Small intestine (tissue), 16 donors: ENCODE measurements at places on chromosomes 11 and 22.
A peak's percentile ranks its signal among the peaks of the same experiment; 100 is the strongest.

GRCh38 chr11:134164490-134165370, 59.0 kb downstream of the NCAPD3 start:
- no peak overlapping the region for H3K4me3 ChIP-seq
- H3K4me1 ChIP-seq, result no peaks in the 10 kb centered on the region
- no peak for DNase-seq
- no peak overlapping the region for H3K27ac ChIP-seq

DNA sequence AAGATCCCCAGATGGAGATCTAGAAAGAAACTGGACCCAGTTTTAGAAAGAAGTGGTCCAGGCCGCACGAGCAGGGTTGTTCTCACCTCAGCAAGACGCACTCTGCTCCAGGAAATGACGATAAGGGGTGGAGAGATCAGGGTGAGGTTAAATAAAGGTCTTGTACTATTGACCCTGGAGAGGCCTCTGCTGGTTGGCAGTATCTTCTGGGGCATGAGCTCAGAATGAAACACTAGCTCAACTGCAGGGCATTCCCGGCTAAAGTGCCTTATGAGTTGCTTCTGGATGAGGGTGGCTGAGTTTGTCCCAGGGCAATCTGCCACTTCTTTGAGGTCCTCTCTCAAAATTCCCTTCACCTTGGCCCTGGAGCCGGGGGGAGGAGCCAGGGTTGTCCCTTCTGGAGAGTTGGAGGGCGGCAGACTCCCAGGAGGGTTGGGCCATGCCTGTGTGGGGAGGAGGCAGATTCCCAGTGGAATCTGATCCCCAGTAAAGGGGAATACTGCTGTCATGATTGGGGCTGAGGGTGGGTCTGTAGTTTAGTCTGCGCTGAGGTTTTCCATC, 10.9 kb downstream of the USP2 start:
- H3K4me1 ChIP-seq, result peaks cover 12% of the 10 kb centered on the region
- no peaks in the 10 kb centered on the region for H3K36me3 ChIP-seq
- no peaks in the 10 kb centered on the region for H3K27me3 ChIP-seq

DNA sequence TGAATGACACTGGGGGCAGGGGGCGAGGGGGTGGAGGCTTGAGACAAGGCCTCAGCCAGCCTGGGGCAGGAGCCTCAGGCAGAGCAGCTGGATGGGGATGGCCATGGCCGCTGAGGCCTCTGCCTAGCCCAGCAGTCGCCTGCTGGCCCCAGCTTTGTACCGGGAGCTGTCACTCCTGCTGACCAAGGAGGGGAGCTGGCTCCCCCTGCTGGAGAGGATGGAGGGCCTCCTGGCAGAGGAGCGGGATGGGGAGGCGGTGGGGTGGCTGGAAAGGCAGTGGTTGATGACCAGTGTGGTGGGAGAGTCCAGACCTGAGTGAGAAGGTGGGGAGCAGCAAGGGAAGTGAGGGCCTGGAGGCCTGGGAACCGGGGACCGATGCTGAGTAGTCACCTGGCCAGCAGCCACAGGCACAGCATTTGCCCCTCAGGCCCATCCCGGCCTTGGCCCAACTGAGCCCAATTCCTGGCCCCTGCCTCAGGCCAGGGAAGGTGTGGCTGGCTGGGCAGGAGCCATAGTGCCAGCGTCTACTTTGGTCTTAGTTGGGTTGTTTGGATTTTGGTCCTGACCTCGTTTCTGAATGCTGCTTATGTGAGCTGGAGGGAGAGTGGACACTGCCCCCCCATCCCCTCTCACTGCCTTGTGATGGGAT, 6.0 kb upstream of the SUSD2 start:
- H3K27me3 ChIP-seq, result no peaks in the 10 kb centered on the region
- H3K4me1 ChIP-seq, result no peaks in the 10 kb centered on the region
- H3K36me3 ChIP-seq, result peaks cover 18% of the 10 kb centered on the region
- no peak overlapping the region for H3K27ac ChIP-seq
- H3K4me3 ChIP-seq, result no peak overlapping the region

- H3K36me3 ChIP-seq, result no peaks in the 10 kb centered on the region
- DNase-seq, result peak; percentile 22
- peaks cover 10% of the 10 kb centered on the region for H3K4me1 ChIP-seq
These were observed 5.1 kb downstream of the DGCR2 start for GRCh38 chr22:19117111-19117512.

- peak; percentile 35 for DNase-seq
- H3K36me3 ChIP-seq, result no peaks in the 10 kb centered on the region
- H3K4me1 ChIP-seq, result peaks cover 24% of the 10 kb centered on the region
These were observed 80.9 kb downstream of the INSC start for GRCh38 chr11:15195454-15196200.

GRCh38 chr22:47607486-47607885, 845.0 kb downstream of the TBC1D22A start:
- H3K36me3 ChIP-seq, result no peaks in the 10 kb centered on the region
- no peaks in the 10 kb centered on the region for H3K27me3 ChIP-seq
- H3K4me3 ChIP-seq, result no peak overlapping the region
- no peak for DNase-seq
- H3K27ac ChIP-seq, result no peak overlapping the region
- H3K4me1 ChIP-seq, result no peaks in the 10 kb centered on the region

GRCh38 chr11:113279591-113279990, 34.8 kb upstream of the TTC12 start:
- H3K27me3 ChIP-seq, result no peaks in the 10 kb centered on the region
- H3K4me1 ChIP-seq, result no peaks in the 10 kb centered on the region
- no peak for DNase-seq
- H3K36me3 ChIP-seq, result no peaks in the 10 kb centered on the region
- H3K4me3 ChIP-seq, result no peak overlapping the region
- H3K27ac ChIP-seq, result no peak overlapping the region

GRCh38 chr11:12865863-12866595, 143.1 kb upstream of the RASSF10 start:
- no peak for DNase-seq
- H3K27ac ChIP-seq, result no peak overlapping the region
- H3K27me3 ChIP-seq, result no peaks in the 10 kb centered on the region
- H3K4me3 ChIP-seq, result no peak overlapping the region
- H3K4me1 ChIP-seq, result no peaks in the 10 kb centered on the region

GRCh38 chr11:11372461-11372860, 19.4 kb upstream of the CSNK2A3 start:
- H3K27me3 ChIP-seq, result no peaks in the 10 kb centered on the region
- no peak overlapping the region for H3K4me3 ChIP-seq
- H3K4me1 ChIP-seq, result no peaks in the 10 kb centered on the region
- no peak overlapping the region for H3K27ac ChIP-seq
- no peak for DNase-seq
- H3K36me3 ChIP-seq, result no peaks in the 10 kb centered on the region

DNA sequence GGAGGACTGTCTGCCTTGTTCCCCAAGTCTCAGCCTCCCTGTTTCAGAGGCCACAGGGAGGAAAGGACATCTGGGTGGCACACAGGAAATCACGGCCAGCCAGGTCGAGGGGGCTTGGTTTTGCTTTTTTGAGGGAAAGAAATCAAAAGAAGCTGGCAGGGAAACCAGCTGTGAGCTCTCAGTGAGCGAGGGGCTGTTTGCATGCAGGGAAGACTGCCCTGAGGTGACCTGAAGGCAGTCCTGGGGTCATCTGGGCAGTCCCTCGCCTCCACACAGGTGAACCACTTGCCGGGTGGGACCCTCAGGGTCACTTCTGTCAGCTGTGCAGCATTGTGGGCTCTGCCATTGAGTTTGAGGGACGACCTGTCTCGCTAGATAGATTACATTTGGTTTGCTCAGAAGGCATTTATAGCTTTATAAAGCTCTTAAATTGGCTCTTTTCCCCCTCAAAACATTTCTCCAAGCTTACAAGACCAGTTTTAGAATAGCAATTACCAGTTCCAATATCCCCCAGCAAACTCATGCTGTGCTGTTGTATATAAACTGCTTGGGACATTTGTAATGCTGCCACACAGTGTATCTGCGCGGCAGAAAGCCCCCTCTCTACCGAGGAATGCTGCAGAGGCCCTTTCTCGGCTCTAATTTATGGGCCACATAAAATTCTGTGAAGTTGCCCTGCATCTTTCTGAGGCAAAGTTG, 28.3 kb downstream of the PKNOX2 start:
- H3K36me3 ChIP-seq, result no peaks in the 10 kb centered on the region
- no peak overlapping the region for H3K4me3 ChIP-seq
- DNase-seq, result no peak
- no peak overlapping the region for H3K27ac ChIP-seq
- H3K27me3 ChIP-seq, result peaks cover 15% of the 10 kb centered on the region
- H3K4me1 ChIP-seq, result no peaks in the 10 kb centered on the region

GRCh38 chr22:45612940-45613339, 58.7 kb upstream of the ATXN10 start:
- DNase-seq, result no peak
- no peaks in the 10 kb centered on the region for H3K27me3 ChIP-seq
- H3K4me3 ChIP-seq, result no peak overlapping the region

GRCh38 chr22:36758792-36759271, 17.1 kb downstream of the IFT27 start:
- peaks cover 4% of the 10 kb centered on the region for H3K27me3 ChIP-seq
- no peak overlapping the region for H3K27ac ChIP-seq
- no peak overlapping the region for H3K4me3 ChIP-seq
- H3K4me1 ChIP-seq, result no peaks in the 10 kb centered on the region

GRCh38 chr22:41911001-41911611, 3.8 kb downstream of the SHISA8 start:
- H3K27ac ChIP-seq, result no peak overlapping the region
- peaks cover 3% of the 10 kb centered on the region for H3K4me1 ChIP-seq
- peaks cover 2% of the 10 kb centered on the region for H3K36me3 ChIP-seq
- H3K4me3 ChIP-seq, result no peak overlapping the region
- peaks cover 35% of the 10 kb centered on the region for H3K27me3 ChIP-seq

DNA sequence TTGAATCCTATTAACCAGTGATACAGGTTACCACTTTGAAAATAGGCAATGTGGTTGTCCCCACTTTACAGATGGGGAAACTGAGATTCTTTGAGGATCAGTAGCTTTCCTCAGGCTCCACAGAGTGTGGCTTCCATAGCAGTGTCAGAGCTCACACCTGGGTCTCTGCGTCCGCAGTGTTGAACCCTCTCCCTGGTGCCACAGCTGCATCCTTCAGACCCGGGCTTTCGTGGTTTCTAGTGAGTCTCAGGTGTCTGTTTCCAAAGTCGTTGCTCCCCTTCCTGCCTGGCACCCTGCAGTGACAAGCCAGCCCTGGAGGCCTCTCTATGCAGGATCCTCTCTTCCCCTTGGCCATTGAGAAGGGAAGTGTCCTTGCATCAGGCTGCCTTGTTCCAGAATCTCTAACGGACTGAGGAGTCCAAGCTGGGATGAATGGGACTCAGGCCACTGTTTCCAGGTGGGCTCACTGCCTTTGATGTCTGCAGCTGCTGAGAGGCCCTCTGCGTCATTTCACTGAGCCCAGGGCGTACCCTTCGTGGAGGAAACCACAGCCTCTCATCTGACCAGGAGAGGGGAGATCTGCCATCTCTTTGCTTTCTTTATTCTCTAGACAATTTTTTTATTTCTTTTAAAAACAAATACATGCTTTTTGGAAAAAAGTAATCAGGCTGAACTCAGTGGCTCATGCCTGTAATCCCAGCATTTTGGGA, 48.4 kb upstream of the MICAL2 start:
- peaks cover 10% of the 10 kb centered on the region for H3K4me1 ChIP-seq
- H3K27ac ChIP-seq, result no peak overlapping the region
- H3K36me3 ChIP-seq, result no peaks in the 10 kb centered on the region

GRCh38 chr11:100719809-100720221, 32.7 kb downstream of the ARHGAP42 start:
- H3K27ac ChIP-seq, result peak overlapping the region; percentile 81
- DNase-seq, result peak; percentile 29
- peaks cover 3% of the 10 kb centered on the region for H3K4me1 ChIP-seq
- no peaks in the 10 kb centered on the region for H3K36me3 ChIP-seq
- no peak overlapping the region for H3K4me3 ChIP-seq
- H3K27me3 ChIP-seq, result no peaks in the 10 kb centered on the region

DNA sequence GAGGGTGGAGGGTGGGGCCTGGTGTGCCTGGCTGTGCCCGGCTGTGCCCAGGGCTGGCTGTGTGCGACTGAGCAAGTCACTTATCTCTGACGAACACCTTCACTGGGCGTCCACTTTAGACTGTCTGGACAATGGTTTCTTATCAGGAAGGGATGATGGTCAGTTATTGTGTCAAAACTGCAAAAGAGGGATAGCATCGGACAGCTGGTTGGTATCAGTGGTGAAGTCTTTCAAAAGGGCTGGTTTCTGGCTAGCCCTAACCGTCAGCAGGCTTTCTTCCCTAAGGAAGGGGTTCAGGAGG, 4.1 kb upstream of the MGAT3 start:
- H3K4me1 ChIP-seq, result peaks cover 4% of the 10 kb centered on the region
- no peaks in the 10 kb centered on the region for H3K36me3 ChIP-seq
- no peak overlapping the region for H3K27ac ChIP-seq
- no peak for DNase-seq
- H3K4me3 ChIP-seq, result no peak overlapping the region
- H3K27me3 ChIP-seq, result peaks cover 3% of the 10 kb centered on the region

DNA sequence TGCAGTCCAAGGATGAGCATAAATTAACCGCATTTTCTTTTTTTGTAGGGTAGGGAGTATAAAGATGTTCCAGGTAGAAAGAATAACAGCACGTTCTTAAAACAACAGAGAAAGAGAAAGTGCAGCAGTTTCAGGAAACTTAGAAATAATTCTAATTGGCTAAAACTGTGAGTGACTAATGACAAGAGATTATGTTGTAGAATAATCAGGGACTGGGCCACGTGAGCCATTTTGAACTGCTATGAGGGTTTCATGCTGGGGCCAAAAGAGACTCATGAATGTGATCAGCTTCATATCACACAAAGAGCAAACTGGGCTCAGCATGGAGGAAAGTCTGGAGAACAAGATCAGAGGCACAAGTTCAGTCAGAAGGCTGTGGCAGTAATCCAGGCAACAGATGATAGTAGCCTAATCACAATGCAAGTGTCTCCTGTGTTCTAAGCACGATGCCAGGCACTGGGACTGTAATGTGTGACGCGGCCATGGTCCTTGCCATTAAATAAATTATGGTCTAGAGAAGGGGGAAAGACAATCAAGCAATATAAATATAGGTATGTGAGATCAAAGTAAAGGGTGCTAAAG, 17.9 kb downstream of the CWF19L2 start:
- H3K4me1 ChIP-seq, result no peaks in the 10 kb centered on the region
- peaks cover 11% of the 10 kb centered on the region for H3K36me3 ChIP-seq
- H3K4me3 ChIP-seq, result no peak overlapping the region
- H3K27ac ChIP-seq, result no peak overlapping the region
- H3K27me3 ChIP-seq, result no peaks in the 10 kb centered on the region
- DNase-seq, result no peak

- H3K27me3 ChIP-seq, result no peaks in the 10 kb centered on the region
- no peak for DNase-seq
- no peaks in the 10 kb centered on the region for H3K4me1 ChIP-seq
- H3K27ac ChIP-seq, result no peak overlapping the region
These were observed 57.0 kb upstream of the PAK1 start for GRCh38 chr11:77530879-77531278.
